Stimulated activated CD8-positive, alpha-beta memory T cell treated with anti-CD3 and anti-CD28 coated beads, Interleukin-12 subunit alpha, Interleukin-12 subunit beta, amount 100 ng/mL, for 4 hours (primary cell): ENCODE measurements at places on chromosomes 12 and 14.

DNA sequence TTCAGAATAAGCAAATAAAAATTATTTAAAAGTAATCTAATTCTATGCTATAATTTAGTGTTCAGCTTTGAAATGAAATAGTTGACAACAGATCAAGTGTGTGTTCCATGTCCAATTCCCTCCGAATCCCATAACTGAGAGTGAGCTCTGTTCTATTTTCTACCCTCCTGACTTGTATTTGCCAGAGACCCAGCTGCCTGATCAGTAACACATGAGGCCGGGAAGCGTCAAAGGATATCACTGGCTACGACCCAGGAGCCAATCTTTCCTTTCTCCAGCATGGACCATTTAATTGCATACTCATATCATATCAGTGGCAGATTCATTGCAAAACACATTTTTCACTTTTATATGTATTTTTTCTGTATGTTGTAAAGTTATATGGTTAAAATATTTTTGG lies 108.8 kb upstream of the TSPAN8 start:
- no peak for DNase-seq

- no peak for DNase-seq
These were observed 143.3 kb downstream of the APAF1 start for GRCh38 chr12:98788396-98788795.

DNA sequence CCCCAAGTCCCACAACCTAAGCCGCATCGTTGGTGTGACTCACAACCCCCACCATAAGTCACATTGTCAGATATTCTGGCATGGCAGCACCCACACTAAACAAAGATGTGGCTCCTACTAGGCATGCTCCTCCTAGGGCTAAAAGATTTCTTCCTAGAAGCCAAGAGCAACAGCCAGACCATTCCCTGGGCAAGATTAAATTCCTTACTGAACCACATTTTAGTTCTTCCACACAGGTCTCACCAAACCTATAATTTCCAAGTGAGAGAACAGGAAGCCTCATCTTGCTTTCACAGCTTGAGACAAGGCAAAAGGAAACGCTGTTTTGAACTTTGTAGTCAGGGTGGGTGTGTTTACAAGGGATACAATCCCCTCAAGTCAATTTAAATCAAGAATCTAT lies 632.8 kb downstream of the DIO2 start:
- no peak for DNase-seq

DNA sequence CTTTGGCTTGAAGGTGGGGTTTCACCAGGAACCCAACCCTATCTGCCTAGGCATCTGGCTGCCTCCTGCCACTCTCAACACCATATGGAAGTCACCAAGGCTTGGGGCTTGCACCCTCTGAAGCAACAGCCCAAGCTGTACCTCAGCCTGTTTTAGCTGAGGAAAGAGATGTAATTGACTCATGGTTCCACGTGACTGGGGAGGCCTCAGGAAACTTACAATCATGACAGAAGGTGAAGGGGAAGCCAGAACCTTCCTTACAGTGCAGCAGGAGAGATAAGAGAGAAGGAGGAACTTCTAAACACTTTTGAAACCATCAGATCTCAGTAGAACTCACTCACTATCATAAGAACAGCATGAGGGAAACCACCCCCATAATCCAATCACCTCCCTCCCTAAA lies 26.9 kb downstream of the GLIPR1L1 start:
- DNase-seq, result no peak

DNA sequence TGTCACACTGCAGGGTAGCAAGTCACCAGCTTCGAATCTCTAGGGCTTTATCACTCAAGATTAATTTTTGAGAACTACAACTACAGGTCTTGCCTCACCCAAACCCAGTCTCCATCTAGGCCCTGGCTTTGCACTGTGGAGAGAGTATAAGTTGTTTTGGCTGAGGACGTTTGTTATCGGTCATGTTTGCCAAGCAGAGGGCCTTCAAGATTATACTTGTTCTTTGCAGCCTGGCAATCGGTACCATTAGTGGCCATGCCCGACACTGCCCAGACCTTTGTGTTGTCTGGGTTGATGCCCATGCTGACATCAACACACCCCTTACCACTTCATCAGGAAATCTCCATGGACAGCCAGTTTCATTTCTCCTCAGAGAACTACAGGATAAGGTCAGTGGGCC lies 25.7 kb downstream of the ARG2 start:
- DNase-seq, result no peak

GRCh38 chr14:80798878-80799277 lies 142.7 kb downstream of the CEP128 start:
- no peak for DNase-seq
